ENCODE measurements at places on chromosomes 6 and 20. TPM values are rescaled to one million over a fixed set of nuclear protein-coding genes. Genes with fewer than 3 reads are reported as not detected.
A peak's percentile ranks its signal among the peaks of the same experiment; 100 is the strongest.

GRCh38 chr6:127519469-127519785 is 292 bp upstream of the MTCL3 start:
- no peak for DNase-seq

The BNIP5 gene
- polyA plus RNA-seq = not detected

DNA sequence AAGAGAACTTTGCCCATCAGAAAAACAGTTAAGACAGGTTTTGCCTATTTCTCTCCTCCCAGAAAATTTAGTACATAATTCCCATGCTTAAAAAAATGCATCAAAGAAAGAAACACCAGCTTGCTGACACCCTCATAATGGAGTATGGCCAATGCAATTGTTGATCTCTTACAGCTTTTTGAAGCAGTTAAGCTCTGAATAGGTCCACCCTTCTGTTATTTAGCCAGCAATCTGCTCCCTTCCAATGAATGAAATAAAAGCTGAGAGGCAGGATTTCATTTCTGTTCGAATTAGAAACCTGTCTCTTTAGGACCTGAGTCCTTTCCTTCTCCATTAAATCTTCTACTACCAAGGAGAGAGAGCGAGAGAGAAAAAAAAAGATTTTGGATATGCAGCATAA is 288.7 kb downstream of the RNF144B start:
- DNase-seq = no peak

DNA sequence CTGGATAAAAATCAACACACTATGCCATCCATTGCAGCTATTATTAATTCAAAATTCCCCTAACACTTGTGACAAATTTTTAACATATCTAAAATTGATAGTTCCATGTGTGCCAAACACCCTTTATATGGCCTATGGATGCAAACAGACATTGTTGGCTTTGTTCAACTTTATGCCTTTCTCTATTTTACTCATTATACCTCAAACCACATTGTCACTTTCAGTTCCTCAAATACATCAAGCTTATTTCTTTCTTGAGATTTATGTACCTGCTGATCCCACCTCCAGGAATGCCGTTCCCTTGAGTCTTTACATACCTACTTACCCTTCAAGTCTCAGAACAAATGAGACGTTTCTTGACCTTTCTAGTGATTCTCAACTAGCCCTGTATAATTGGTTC is 193.5 kb upstream of the PLN start:
- DNase-seq = no peak

DNA sequence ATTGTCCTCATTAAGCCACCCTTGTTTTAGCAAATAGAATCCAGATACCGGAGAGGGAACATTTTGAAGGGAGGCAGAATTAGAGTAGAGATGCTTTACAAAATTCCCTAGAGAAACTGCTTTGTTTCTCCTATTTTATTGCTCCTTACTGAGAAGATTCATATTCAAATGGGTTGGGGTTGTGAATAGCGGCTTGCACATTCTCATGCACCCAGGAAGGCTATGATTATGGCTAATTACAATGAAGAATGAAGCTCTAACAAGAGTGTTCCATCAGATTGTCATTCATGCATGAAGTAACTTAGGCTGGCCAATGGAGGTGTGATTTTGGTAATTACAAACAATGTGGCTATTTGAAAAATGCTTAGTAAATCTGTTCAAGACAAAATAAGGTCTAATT is 129.6 kb downstream of the PACRG start:
- no peak for DNase-seq

The ATXN1 gene
- 4.1 TPM for polyA plus RNA-seq

DNA sequence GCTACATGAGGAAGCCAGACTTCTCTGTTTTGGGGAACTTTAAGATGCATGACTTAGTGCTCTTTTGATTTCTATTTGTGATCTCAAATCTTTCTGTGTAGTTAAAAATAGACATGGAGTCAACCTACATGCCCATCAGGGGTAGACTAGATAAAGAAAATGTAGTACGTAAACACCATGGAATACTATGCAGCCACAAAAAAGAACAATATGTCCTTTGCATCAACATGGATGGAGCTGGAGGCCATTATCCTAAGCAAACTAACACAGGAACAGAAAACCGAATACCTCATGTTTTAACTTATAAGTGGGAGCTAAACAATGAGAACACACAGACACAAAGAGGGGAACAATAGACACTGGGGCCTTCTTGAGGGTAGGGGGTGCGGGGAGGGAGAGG is 102.8 kb downstream of the ZDHHC14 start:
- DNase-seq = no peak

The CALHM6 gene
- 2.6 TPM for polyA plus RNA-seq

The HDGFL1 gene
- not detected for polyA plus RNA-seq

GRCh38 chr20:48630342-48631075 is 197.3 kb downstream of the PREX1 start:
- no peak for DNase-seq

GRCh38 chr6:128491610-128492206 is 28.7 kb downstream of the PTPRK start:
- DNase-seq = no peak

DNA sequence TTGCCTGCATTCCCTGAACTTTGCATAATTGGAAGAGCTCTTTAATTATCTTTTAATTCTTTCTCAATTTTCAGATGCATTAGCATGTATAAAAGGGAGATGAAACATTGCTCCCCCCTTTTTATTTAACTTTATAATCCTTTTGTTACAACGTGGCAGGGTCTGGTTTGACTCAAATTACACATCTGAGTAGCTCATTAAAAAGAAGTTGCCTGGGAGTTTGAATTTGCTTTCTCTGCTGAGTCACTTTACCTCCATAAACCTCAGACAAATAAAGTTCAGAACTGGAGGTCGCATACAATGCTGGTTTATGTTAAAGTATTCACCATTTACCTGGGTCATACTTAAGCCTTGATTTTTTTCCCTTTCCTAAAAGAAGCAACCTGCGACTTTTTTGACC is 495.2 kb downstream of the PREX1 start:
- no peak for DNase-seq

GRCh38 chr20:11642866-11643265 is 274.8 kb upstream of the BTBD3 start:
- DNase-seq = no peak

The F13A1 gene
- polyA plus RNA-seq = 23.3 TPM

DNA sequence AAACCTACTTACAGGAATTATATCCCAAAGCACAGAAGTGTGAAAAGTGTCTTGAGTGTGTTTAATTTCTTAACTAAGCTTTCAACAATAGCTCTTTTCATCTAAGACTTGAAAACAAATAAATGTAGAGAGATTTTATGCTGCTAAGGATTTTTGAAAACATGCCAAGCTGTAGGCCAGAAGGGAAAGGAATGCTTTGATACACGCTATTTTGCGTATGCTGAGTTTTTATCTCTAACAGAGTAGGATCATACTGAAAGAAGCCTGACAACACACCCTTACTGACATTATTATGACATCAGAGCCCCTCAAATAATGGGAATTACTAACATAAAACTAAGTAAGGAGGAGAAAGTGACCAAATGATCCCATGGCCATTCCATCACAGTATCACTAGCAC is 265.5 kb downstream of the KHDC1L start:
- DNase-seq = no peak

DNA sequence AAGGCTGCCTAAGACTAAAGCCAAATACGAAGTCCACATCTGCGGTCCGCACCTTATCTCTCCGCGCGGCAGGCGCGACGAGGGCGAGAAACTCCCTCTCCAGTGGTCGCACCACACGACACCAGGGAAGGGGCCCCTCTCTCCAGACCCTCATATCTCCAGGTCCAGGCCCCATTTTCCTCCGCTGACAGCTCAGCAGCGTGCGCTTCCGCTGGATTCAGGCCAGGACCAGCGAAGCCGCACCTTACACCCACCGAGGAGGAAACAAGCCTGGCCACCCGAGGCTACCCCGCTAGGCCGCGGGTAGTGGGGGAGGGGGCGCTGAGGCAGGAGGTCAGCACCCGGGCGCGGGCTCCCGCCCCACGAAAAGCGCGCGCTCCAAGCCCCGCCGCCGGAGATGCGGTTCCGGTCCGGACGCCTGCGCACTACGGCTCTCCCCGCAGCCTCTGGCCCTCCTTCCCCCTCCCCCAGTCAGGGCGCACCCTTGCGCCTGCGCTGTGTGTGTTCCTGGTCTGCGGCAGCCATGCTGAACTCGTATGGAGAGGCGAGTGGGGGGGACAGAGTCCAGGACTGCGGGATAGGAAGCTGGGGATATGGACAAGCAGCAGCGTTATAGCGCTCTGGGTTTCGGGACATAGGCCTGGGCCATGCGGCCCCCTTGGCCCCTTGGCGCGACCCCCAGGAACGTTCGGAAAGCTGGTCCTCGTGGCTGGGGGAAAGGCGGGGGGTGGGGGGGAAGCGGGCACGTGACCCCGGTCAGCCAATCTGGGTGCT is at the start of gene BRD2:
TSS of gene BRD2 (plus strand) at position 502 of the 774 bp plus-strand sequence. CDS start 4,305 bp downstream, outside the sequence.
- DNase-seq = peak; percentile 98

The SLC22A7 gene
- polyA plus RNA-seq = 0.15 TPM

The RFX6 gene
- polyA plus RNA-seq = not detected

DNA sequence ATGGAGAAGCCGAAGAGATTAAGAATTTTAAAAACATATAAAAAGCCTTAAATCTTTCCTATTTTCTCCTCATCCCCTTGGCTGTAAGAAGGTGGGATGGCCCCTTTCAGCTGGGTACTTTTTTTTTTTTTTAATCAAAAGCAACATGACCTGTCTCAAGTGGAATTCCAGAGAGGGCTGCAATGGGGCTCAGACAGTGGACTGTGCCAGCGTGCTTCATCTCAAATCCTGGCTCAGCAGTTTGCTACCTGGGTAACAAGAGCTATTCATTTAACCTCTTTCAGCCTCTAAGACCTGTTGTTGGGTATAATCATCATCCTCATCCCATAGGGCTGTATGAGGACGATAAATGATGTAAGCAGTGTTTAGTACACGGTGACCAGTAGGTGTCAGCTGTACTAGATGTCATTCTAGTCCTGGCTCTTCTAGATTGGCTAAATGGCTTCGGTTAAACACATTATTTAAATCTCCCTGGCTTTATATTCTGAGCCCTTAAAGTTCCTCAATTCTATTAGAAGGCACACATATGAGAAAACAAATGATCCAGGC is 6.9 kb upstream of the PPP1R3G start:
- DNase-seq = no peak

The QKI gene
- 74.7 TPM for polyA plus RNA-seq

GRCh38 chr6:111985202-111985731 is 68.6 kb upstream of the CCN6 start:
- DNase-seq = no peak

The TSPO2 gene
- not detected for polyA plus RNA-seq

The CGAS gene
- polyA plus RNA-seq = 1.0 TPM

DNA sequence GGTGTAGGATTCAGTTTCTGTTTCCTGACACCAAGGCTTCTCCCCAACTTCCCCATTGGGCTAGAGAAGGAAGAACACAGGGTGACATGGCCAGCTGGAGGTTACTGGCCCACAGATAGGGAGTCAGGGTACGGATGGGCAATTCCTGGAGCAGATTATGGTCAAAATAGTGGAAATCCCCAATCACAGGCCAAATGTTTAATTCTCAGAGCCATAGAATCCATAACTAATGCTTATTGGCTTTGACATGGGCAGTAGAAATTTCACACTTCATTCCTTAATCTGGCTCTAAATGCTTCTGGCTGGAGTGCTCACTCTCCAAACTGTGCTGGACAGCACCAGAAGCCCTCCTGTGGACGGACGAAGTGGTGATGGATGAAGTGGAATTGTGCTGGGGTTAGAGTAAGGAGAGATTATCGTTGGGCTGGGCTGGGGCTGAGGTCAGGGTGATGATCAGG is 887 bp downstream of the SIGLEC1 start:
- DNase-seq = no peak

DNA sequence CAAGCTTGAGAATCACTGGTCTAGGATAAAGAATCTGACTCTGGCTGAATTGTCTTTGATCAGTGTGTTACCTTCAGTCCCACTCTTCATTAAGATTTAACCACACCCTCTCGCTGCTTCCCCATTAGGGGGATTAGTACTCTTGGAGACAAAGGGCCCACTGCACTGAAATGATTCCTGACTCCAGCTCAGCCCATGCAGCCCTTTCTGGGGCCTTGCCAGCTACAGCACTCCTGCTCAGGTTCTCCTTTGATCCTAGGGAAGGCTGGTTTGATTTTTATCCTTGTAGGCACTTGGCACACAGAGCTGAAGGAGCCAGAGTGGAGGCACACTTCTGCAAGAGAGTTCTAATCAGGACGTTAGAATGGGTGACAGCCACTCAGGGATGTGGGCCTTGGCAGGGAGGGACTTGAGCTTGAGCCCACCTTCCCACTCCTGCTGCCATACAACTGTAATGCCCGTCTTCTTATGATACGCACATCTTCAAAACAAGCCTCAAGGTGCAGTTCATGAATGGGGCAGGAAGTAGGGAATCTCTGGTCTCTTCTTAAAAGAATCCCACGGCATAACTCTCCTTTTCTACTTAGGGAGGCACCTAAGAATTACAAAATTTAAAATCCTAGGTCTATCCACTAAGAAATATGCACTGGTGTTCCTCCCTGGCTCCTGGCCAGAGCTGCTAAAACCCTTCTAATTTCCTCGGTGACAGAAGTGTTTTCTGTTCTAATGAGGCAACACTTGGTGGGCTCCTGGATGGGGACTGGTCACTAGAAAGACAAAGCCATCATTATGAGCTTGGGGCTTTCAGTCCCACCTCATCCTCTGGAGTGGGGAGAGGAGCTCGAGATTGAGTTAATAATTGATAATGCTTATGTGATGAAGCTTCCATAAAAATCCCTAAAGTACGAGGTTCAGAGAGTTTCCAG is 1.5 kb upstream of the SLA2 start:
- DNase-seq = no peak

The EFCAB8 gene
- polyA plus RNA-seq = not detected

DNA sequence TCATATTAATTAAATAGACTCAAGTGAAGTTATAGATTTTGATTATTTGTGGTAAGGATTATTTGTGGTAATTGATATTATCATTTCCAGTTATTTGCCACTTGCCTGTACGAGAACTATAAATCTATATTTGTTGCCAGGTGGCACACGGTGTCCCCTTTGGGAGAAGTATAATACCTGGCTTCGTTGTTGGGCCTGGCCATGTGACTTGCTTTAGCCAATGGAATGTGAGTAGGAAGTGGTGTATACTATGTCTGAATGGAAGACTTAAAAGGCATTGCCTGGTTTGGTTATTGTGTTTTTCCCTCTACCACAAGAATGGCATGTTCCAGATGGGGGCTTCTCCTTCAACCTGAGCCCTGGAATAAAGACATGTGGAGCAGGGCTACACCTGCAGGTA is 228.1 kb downstream of the CDC5L start:
- DNase-seq = no peak

GRCh38 chr6:81304466-81304865 is 448.0 kb downstream of the TENT5A start:
- DNase-seq = no peak

- no peak for DNase-seq
These were observed 50.3 kb upstream of the IPCEF1 start for GRCh38 chr6:154406869-154407268.
